ENCODE measurements at places on chromosomes 1 and 21.

DNA sequence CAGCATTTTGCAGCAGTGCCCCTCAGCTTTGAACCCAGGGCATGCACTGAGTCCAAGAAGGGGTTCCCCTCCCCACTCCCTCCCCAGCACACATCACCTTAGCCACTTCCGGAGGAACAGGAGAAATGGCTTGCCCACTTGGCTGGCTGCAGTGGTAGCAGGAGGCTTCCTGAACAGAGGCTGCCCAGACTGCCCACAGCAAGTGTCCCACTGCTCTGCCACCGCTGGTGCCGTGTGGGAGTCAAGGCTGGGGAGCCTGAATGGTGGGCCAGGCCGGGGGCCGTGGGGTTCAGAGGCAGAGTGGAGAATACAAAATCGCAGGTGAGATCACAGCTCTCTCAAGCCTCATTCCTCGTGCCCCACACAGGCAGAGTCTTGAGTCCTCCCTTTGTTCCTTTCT lies 34.5 kb downstream of the CD247 start:
- peak; percentile 18 for DNase-seq

- DNase-seq: no peak
Observed at GRCh38 chr1:35390600-35391494, 122.3 kb downstream of the ZMYM4 start.

DNA sequence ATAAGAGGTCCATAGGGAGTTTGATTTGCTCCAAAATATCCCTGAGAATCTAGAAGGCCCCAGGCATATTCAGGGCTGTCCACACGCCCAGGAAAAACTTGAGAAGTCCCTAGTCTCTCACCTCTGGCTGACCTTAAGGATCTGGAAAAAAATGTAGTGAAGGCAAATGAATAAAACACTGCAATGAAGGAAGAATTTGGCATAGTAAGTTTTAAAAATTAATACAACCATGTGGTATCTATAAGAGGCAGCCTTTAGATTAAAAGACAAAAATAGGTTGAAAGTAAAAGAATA lies 91.3 kb downstream of the COLGALT2 start:
- no peak for DNase-seq

- DNase-seq: no peak
Observed at GRCh38 chr1:168466714-168467131, 77.1 kb downstream of the XCL2 start.

GRCh38 chr21:44510508-44511218 lies 29.3 kb downstream of the KRTAP10-1 start:
- DNase-seq: peak; percentile 19

- DNase-seq: no peak
Observed at GRCh38 chr1:237713916-237714315, 176.8 kb downstream of the ZP4 start.

GRCh38 chr1:5704561-5705514 lies 287.4 kb downstream of the NPHP4 start:
- DNase-seq: no peak

GRCh38 chr1:174262349-174263241 lies 103.3 kb downstream of the RABGAP1L start:
- no peak for DNase-seq

- DNase-seq: no peak
Observed at GRCh38 chr1:223774134-223774814, 61.9 kb downstream of the CAPN2 start.

DNA sequence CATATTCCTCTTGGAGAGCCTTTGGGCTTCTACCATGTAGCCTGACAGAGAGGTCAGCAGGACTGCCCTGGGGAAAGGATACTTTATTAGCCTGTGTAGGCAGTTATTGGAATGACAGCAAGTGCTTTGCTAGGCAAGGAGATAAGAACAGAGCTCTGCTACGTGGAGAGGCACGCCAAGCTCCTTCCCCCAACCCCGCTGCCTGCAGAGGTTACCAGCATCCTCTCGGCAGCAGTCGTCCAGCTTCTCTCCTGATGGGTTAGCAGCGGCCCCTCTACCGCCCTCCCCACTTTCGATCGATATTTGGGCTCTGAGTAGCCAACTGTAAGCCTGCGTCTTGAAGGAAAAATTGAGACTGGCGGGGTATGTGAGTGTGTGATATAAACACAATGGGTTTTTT lies 122.3 kb downstream of the DHRS3 start:
- DNase-seq: no peak

DNA sequence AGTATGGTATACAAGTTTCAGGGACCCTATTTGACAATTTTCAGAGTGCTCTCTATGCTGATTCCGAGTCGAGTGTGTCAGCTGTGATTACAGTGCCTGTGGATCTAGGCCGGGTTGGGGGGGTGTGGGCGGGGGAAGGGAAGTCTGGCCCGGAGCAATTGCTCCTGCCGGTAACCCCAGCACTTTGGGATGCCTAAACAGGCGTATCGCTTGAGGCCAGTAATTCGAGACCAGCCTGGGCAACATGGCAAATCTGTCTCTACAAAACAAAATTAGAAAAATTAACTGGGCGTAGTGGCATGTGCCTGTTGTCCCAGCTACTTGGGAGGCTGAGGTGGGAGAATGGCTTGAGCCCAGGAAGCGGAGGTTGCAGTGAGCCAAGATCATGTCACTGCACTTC lies 1.6 kb upstream of the IL10RB start:
- no peak for DNase-seq

- DNase-seq: no peak
Observed at GRCh38 chr21:42287193-42288083, 27.8 kb downstream of the TFF3 start.

DNA sequence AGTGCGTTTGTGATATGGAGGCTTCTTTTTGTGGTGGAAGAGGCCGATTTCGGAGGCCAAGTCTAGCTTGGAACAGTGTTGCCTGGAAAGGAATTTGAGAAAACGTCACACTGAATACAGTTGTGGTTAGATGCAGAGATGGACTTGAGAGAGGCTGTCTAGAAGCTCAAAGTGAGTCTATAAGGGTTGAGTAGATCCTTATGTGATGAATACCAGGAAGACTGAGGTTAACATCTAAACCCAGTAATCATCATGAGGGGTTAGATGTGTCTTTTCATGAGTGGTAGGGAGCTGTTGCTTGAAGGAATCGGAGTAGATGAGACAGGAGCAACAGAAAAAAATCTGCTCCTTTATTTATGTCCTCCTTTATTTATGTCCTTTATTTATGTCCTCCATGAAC lies 114.6 kb upstream of the IVNS1ABP start:
- no peak for DNase-seq

DNA sequence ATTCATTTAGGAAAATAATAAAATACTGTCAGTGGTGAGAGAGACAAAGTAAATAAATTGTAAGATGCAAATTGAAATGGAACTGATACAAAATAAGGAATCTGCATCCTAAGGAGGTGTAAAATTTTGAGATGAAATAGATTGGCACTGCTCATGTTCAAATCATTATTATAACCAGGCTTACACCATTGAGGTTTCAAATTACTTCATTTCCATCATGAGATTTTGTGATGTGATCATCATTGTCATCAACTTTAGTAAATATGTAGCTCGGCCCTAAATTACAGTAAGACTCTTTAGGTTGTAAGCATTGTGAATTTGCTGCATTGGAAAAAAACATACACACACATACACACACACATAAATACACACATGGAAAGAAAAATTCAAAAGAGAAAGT lies 123.4 kb downstream of the SDCCAG8 start:
- DNase-seq: no peak

DNA sequence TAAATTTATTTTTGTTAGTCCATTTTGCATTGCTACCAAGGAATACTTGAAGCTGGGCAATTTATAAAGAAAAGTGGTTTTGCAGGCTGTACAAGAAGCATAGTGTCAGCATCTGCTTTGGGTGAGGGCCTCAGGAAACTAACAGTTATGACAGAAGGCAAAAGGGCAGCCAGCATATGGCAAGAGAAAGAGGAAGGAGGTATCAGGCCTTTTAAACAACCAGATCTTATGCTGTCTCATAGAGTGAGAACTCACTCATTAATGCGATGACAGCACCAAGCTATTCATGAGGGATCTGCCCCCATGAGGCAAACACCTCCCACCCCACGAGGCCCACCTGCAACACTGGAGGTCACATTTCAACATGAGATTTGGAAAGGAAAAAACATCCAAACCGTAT lies 898.4 kb downstream of the KCNT2 start:
- DNase-seq: no peak

DNA sequence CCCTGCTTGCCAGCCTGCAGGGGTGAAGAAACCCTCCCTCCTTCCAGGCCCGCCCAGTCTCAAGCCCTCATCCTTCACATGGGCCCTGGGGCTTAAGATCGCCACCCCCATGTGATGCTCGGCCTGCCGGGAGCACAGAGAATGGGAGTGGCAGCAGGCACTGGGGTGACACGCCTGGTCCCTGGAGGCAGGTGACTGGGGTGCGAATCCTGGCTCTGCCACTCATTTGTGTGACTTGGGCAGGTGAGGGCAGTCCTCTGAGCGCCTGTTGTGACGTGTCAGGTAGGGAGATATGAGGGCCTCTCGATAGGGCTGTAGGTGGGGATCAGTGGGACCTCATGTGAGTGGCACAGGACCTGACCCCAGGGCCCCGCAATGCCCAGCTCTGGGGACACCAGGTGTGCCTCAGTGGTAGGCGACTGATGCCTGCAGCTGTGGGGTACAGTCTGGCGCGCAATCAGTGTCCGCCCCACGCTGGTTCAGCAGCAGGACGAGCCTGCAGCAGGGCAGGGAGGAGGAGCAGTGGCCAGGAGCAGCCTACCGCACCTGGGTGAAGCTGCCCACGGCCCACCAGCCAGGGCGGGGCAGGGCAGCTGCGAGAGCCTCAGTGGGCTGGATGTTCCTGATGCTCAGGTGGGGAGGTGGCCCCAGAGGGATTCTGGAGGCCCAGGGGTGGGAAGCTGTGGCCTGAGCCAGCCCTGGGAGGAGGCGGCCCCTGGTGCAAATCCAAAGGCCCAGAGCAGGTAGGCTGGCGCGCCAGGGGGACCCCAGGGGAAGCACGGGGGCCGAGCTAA lies 6.2 kb downstream of the SH2D5 start:
- no peak for DNase-seq

DNA sequence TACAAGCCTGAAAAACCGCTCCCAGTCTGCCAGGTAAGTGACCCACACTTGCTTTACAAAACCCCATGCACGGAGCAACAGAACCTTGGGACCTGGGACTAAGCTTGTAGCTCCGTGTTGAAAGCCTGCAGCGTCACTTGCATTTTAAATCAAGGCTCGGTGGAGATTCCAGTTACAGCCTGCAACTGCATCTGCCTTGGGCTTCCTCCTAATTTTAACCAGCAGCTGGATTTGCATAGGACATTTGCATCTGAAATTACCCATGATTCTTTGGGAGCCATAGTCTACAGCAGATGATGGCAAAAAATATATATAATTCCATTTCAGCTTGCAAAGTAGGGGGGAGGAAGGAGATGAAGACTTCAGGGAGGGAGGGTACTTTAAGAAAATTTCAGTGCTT lies 62.4 kb upstream of the IGSF21 start:
- no peak for DNase-seq

DNA sequence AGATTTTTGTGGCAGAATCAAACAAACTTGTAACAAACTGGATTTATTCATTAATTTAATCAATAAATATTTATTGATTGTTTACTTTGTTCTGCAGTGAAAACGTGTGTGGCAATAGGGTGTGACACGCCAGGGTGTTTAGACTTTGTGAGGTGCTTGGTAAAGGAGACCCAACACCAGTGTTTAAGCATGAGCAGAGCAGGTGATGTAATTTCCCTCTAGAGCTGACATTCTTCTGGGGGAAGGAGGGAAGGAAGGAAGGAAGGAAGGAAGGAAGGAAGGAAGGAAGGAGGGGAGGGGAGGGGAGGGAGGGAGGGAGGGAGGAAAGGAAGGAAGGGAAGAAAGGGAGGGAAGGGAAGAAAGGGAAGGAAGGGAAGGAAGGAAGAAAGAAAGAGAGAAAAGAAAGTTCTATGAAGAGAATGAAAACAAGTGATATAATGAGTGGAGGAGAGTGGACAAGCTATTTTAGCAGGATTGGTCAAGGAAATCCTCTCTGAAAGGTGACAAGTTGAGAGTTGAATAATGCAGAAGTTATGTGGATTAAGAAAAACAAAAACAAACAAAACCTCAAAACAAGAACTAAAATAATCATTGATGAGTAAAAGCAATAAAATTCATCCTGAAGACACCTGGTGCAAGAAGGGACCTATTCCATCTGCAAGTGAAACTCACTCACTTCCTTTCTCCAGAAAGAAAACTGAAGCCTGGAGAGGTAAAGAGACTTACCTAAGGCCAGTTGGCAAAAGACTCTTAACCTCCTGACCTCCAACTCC lies 60.8 kb downstream of the TSEN15 start:
- DNase-seq: no peak

DNA sequence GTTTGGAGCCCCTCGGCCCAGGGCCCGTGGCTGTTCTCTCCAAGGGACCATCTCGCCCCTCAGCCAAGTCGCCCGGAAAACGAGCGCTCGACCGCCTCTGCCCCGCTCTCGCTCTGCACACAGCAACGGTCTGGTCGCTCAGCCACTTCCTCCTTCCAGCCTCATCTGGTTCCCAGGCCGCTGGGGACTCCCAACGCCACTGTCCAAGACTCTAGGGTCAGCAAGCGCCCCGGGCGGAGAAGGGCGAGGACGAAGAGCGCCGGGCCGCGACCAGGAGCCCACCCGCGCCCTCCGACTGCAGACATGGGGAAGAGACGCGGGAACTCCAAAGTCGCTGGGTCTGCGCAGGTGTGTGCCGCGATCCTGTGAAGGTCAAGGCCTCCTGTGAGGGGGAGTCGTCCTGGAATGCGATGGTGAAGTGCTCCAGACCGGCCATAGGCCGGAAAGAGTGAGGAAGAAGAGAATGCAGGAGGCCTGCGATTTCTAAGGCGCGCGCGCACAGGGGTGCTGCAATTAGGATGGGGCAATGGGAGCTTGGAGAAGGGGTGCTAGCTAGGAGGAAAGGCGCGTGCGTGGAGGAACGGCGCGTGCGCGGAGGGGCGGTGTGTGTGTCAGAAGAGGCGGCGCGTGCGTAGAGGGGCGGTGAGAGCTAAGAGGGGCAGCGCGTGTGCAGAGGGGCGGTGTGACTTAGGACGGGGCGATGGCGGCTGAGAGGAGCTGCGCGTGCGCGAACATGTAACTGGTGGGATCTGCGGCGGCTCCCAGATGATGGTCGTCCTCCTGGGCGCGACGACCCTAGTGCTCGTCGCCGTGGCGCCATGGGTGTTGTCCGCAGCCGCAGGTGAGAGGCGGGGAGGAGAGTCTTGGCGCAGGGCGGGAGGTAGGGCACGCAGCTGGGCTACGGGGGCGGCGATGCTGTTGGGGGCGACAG lies at the start of gene IFNAR1:
Gene IFNAR1, plus strand, starts transcription at position 680 of the 931 bp plus-strand sequence. Its CDS starts 86 bp downstream, at position 766.
- DNase-seq: peak; percentile 99

Data from NK-92 treated with Interleukin-12 subunit alpha and Interleukin-12 subunit beta, amount 100 ng/mL, for 24 hours (cell line).